MG63 (cell line): ENCODE measurements at places on chromosomes 1 and 21. TPM values are rescaled to one million over a fixed set of nuclear protein-coding genes. Genes with fewer than 3 reads are reported as not detected.

Gene DISC1
- total RNA-seq: 2.8 and 3.5 TPM in 2 replicates

Gene NES
- total RNA-seq: 0.03 TPM in 1 of 2 replicates, not detected in the other

Gene C4BPA
- not detected in 2 replicates for total RNA-seq

Gene FCRL5
- total RNA-seq: not detected in 2 replicates

Gene CD2
- total RNA-seq: not detected in 2 replicates

Gene FAM177B
- total RNA-seq: not detected in 2 replicates

Gene KRTAP12-2
- total RNA-seq: not detected in 2 replicates

Gene PCBP3
- 0.23 TPM in 1 of 2 replicates, not detected in the other for total RNA-seq

Gene CYP4A22
- total RNA-seq: not detected in 2 replicates

Gene PDZK1IP1
- not detected in 2 replicates for total RNA-seq
